Erythroblast (primary cell): ENCODE measurements at places on chromosomes 7 and 10.
A peak's percentile ranks its signal among the peaks of the same experiment; 100 is the strongest.

- no peak for DNase-seq
These were observed 1.1 kb downstream of the CCDC3 start for GRCh38 chr10:13000431-13000830.

DNA sequence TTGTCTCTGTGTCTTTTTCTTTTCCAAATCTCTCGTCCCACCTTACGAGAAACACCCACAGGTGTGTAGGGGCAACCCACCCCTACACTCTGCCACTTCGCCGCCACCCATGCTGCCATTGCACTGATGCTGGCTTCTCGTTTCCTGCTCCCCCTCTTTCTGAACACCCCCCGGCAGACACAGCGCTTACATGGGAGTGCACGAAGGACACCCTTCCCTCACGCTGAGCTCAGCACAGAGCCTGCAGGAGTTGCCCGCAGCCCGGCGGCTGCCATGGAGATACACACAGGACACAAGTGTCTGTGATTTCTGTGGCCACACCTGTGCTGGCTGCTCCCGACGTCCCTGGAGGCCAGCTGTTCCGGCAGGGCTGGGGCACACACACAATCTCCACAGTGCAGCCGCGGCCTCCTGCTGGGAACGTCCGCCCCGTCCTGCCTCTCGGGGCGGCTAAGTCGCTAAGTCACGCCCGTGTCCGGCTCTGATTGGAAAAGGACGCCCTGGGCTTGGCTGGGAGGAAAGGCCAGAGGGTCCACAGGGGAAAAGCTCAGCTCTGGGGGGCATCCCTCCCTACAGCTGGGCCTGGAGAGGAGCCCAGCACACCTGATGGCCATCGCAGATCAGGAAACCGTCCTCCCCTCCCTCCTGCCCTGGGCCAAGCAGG is 349.8 kb downstream of the PTPRN2 start:
- no peak for DNase-seq

GRCh38 chr10:15072358-15072757 is 16.2 kb downstream of the ACBD7 start:
- no peak for DNase-seq

DNA sequence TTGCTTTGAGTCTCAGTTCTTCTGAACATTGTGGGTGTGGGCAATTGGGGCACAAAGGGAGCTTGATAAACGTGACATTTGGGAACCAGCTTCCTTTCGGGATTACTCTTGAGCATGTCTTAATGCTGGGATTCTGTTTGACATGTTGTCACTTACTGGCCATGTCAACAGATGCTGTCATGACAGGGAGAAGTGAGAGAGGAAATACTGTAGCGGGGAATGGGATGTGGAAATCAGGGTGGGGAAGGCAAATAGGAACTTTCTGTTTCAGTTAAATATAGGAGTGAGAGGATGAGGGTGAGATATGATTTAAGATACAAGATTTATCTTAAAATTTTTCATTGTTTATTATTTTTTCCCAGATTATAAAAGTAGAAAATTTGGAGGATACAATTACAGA is 83.9 kb downstream of the SEC23IP start:
- DNase-seq, result no peak

GRCh38 chr10:77253147-77253545 is 384.5 kb downstream of the KCNMA1 start:
- DNase-seq, result no peak

DNA sequence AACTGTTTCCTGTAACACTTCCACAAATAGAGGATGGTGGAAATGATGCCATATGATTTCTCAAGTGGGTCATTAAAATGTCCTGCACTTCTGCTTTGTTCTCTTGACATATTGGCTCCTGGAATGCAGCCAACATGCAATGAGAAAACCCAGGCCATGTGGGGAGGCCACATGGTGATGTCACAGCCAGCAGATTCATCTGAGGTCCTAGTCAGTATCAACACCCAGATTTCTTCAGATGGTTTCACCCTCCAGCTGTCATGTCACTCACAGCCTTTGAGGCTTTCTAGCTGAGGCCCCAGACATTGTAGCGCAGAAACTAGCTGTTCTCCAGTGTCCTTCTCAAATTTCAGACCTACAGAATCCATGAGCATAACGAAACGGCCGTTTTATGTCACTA is 102.3 kb upstream of the NUPR2 start:
- no peak for DNase-seq

GRCh38 chr7:35714862-35715261 is 19.9 kb upstream of the HERPUD2 start:
- DNase-seq, result peak; percentile 9

DNA sequence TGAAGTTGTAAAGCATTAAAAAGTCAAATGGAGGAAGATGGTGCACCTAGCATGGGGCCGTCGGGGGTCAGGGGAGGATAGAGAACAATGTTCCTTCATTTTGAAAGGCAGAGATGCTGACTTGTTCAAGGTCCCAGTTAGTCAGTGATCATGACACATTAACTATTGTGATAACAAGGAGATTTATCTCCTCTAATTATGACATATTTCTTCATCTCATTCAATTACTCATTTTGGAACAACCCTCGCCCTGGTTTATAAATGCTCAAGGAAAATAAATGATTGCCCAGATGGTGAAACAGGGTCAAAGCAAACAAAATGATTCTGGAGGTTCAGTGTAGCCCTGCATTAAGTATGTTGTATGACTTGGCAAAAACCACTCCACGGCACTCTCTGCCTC is 106.2 kb downstream of the ITIH5 start:
- DNase-seq, result no peak

- no peak for DNase-seq
These were observed 93.2 kb downstream of the AKR1D1 start for GRCh38 chr7:138169441-138169851.

GRCh38 chr7:18166002-18166401 is 138.4 kb upstream of the PRPS1L1 start:
- no peak for DNase-seq

GRCh38 chr7:108140671-108141070 is 10.5 kb upstream of the LAMB4 start:
- DNase-seq, result no peak

DNA sequence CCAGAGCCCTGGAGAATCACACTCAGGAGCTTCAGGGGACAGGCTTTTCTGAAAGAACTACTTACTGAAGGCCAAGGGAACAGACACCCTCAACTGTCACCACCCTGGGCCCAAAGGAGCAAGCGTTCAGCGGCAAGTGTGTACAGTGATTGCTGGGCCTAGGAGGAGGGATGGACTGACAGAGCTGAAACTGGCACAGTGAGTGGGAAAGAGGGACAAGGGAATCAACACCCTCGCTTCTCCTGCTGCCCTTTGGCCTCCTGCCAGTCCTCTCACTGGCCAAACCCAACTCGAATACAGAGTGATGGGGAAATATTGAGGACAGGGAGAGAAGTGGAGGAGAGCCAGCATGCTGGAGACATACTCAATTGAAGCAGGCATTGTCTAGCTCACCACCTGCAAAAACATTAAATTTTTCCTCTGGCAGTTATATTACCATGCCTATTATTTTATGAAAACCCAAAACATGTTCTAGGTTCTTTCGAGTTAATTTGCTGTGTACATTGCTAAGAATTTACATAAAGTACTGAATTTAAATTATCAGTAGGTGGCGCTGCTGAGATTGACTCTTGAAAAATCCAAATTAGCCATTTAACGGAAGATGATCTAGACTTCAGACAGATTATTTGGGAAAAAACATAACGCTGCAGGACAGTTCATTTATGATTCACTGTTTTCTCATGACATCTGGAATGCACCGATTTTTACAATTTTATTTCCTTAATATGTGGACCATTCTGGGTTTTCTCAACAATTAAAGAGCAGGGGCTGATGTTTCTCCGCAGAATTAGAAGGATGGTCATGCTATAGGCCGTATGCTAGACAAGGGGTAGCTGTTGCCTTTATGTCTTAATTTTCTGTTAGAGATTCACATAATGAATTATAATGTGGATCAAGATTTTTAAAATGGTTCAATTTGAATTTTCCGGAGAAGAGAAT is 14.7 kb upstream of the TMEM236 start:
- DNase-seq, result peak; percentile 70

DNA sequence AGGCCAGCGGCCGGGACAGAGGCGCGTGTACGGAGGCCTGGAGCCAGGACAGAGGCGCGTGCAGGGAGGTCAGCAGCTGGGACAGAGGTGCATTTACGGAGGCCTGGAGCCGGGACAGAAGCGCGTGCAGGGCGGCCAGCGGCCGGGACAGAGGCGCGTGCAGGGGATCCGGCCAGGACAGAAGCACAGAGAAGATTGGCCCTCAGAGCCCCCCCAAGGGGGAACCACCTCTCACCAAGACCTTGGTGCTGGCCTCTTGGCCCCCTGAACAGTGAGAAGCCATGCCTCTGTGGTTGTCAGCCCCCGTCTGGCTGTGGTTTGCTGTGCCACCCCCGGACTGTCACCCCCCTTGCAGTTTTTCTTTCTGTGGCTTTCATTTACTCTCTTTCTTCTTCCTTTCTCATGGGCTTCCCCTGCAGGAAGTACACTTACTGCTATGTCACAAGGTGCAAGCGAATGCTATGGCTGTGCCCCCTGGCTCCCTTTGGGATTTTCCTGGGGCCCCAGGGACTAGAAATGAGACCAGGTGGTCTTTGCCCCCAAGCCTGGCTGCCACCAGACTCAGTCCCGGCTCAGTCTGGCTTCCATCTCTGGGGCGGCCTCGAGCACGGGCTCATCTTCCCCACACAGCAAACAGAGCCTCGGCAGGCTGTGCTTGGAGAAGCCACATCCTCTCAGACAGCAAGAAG is 41.1 kb downstream of the INSIG1 start:
- no peak for DNase-seq

DNA sequence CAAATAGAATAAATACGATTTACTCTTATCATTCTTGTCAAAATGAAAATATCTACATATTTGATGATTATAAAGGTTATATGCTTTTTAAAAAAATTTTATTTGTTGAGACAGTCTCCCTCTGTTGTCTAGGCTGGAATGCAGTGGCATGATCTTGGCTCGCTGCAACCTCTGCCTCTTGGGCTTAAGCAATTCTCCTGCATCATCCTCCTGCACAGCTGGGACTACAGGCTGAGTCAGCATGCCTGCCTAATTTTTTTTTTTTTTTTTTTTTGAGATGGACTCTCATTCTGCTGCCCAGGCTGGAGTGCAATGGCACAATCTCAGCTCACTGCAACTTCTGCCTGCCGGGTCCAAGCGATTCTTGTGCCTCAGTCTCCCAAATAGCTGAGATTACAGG is 48.9 kb downstream of the PUS7 start:
- no peak for DNase-seq

DNA sequence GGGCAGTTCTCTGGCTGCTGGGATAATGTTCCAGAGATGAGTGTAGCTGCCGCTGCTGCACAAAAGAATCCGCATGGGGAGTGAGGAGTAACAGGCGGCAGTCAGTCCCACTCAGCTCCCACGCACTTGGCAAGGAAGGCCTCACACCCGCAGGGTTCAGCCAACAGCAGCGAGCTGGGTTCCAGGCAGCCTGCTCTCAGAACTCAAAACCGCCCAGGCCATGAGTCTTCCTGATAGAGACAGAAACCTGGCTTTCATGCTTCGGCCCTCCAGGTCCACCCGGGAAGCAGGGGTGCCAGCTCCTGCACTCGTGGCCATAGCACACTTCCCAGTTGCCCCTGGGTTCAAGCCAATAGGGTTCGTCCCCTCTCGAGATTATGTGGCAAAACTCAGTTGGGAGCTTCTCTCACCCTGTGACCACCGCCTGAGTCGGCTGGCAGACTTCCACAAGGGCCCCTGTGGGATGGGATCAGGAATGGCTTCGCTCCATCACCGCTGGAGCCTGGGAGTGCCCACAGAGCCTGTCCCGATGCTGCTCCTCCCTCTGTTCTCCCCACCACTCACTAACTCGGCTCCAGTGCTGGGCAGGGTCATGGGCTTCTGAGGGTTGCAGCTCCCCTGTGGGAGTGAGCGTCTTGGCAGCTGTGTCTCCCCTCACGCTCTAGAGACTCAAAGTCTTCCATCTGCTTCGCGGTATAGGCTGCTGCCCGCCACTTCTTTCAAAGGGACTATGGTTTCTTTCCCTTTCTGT is 20.6 kb downstream of the CLRN3 start:
- DNase-seq, result no peak

- DNase-seq, result no peak
These were observed 97.2 kb downstream of the OAT start for GRCh38 chr10:124321433-124322089.

- DNase-seq, result no peak
These were observed 246.7 kb upstream of the CTBP2 start for GRCh38 chr10:125407000-125407502.

GRCh38 chr7:34758111-34758601 is 100.1 kb downstream of the NPSR1 start:
- no peak for DNase-seq

- no peak for DNase-seq
These were observed 108.3 kb downstream of the COL28A1 start for GRCh38 chr7:7427363-7427762.

GRCh38 chr10:113020475-113020753 is 70.4 kb downstream of the TCF7L2 start:
- no peak for DNase-seq

- no peak for DNase-seq
These were observed 173.5 kb downstream of the PLXNA4 start for GRCh38 chr7:132402751-132403245.

GRCh38 chr10:42650374-42650773 is 12.0 kb upstream of the ZNF33B start:
- no peak for DNase-seq

- DNase-seq, result no peak
These were observed 125.3 kb downstream of the HTR7 start for GRCh38 chr10:90732581-90732980.
